ENCODE measurements at places on chromosomes 7 and 10.

- DNase-seq = no peak
Observed at GRCh38 chr7:21778953-21779352, 166.7 kb downstream of the CDCA7L start.

DNA sequence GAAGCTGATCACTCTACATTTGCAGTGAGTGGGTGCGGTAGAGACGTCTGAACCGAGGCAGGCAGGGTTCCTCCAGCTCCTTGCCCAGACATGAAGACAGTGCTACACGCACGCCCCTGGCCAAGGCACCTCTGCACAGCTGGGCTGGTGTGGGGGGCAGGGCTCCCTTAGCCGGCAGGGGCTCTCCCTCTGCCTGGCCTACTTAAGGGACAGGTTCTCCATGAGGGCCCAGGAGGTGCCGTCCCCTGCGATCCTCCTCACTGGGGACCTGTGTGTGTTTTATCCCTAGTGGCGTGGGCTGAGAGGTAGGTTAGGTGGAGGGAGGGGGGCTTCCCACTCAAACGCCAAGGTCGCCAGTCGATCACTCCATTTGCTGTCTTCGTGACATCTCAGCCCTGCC is 35.3 kb downstream of the IL15RA start:
- no peak for DNase-seq

DNA sequence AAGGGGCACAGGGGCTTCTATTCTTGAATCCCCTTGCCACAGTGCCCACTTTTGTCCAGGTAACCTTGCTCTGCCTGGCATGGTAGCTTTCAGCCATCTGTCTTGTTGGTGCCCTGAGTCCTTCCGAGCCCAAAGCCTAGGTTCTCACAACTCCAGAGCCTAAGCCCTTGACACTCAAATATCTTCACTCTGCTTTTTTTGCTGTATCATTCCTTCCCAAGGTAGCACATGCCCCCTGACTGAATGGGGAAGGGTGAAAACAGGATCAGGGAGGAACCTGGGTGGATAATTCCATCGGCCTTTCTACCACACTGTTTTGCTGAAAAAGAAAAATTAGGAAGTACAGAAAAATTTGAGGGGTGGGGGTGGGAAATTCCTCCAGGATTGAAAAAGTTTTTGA is 37.6 kb downstream of the LDB3 start:
- DNase-seq = no peak

GRCh38 chr7:23205909-23206767 is 24.3 kb downstream of the NUP42 start:
- peak; percentile 31 for DNase-seq

GRCh38 chr7:1533547-1534329 is 3.2 kb downstream of the MAFK start:
- peak; percentile 85 for DNase-seq

GRCh38 chr7:50473531-50473930 is 23.4 kb upstream of the FIGNL1 start:
- DNase-seq = no peak

DNA sequence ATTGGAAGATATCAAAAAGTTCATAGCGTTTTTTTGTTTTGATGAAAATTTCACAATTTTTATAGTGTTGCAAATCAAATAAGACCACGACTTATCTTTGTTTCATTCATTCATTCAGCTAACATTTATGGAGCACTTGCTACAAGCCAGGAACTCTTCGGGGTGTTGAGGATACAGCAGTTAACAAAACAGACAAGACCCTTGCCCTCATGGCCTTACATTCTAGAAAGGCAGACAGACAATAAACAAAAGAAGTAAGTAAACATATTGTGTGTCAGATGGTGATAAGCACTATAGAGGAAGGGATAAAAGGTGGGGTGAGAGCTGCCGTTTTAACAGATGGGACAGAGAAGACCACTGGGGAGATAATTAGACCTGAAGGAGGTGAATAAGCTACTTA is 41.6 kb upstream of the GSAP start:
- DNase-seq = no peak

DNA sequence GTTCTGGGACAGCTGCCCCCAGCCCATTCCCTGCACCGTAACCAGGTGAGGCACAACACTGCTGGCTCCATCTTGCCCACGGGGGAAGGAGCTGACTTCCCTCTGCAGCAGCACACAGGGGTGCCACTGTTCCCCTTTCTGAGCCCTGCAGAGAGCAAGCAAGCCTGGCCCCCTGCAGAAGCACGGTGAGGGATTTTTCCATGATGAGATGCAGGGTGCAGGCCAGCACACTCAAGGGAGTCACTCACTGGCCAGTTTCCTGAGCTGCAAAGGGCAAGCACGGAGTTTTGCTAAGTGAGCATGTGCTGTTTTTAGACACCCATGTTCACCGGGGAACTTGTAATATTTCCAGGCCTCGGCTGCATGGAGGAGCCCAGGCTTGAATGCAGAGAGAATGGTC is 176.6 kb downstream of the PIP4K2A start:
- no peak for DNase-seq

DNA sequence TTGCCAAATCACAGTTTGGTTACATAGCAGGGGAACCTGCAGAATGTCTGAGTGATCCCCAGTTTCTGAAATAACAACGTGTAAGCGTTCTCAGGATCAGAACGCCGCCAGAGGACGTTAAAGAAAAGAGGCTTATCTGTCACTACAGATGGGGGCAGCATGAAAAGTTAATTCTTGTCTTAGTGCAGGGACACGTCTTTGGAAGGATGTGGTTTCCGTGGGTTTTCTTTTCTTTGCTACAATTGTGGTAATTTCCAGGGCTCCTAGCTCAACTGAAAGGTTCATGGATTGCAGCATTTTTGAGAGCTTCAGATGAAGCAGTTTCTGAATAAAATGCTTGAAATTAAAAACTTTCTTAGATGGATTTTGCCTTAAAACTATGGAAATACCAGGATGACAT is 106.6 kb downstream of the PRKCQ start:
- DNase-seq = no peak

GRCh38 chr7:48042636-48043035 is 7.3 kb downstream of the C7orf57 start:
- no peak for DNase-seq

DNA sequence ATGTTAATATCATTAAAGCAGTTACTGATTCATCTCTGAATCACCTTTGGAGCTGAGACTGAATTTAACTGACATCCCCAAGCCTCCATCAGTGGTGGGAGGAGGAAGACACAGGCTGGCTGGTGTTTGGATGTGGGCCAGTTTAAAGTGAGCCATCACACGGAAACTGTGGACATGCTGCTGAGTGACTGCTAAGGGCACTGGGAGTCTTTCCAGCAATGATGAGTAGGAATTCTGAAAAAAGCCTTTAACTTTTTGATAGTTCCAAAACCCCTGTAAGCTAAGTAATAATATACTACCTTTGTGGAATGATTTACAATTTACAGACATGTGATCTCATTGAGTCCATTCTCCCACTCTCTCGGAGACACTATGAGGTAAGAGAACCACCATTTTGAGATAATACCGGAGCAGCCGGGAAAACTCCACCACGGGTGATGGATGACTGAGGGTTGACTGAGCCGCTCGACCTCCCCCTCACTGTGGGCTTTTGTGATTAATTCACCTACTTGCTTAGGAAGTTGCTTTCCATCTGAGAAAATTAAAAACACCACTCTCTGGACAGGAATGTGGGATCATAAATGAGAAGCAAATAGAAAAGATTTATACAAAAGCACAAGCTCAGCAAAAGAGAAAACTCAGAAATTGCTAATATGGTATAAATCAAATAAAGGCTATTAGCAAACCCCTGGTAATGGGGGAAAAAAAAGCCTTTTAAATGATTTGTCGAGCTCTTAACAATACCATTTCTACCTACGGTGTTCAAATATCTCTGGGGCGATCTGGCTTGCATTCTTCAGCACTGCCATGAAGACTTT is 194.8 kb downstream of the FANK1 start:
- peak; percentile 96 for DNase-seq

- no peak for DNase-seq
Observed at GRCh38 chr7:143360788-143361551, 1.5 kb downstream of the FAM131B start.

- no peak for DNase-seq
Observed at GRCh38 chr10:132643709-132644526, 106.3 kb downstream of the INPP5A start.

DNA sequence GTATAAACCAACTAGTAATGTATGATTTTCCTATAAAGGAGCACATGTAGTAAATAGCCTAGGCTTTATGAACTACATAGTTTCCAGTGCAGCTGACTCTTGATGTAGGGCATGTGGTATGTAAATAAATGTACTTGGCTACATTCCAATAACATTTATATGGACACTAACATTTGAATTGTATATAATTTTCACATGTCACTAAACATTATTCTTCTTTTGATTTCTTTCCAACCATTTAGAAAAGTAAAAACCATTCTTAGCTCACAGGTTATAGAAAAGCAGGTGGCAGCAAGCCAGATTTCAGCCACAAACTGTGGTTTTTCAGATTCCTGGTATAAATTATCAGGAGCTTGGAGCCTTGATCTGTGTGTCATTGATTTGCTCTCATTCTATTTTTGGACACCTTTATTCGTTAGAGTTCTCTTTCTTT is 1182.0 kb downstream of the CNTNAP2 start:
- peak; percentile 66 for DNase-seq

GRCh38 chr7:69428089-69428488 is 170.2 kb upstream of the AUTS2 start:
- DNase-seq = no peak

GRCh38 chr7:47513741-47514241 is 68.1 kb downstream of the TNS3 start:
- peak; percentile 86 for DNase-seq

DNA sequence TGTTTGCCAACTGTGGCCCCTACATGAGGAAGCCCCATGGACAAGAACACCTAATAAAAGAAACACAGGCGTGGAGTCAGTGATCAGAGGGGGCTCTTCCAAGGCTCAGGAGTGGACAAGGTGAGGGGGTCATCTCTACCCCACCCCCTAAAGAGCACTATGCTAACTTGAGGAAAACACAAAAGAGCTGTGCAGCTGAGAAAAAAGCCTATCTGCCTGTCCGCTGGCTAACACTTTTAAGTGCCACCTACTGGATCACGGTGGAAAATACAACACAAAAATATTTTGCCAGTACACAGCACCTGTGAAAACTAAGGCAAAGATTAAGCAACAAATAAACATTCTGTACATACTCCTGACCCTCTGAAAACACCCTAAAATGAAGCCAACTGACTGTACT is 53.1 kb upstream of the COBL start:
- peak; percentile 3 for DNase-seq

- no peak for DNase-seq
Observed at GRCh38 chr7:18566205-18566604, 70.7 kb downstream of the HDAC9 start.

GRCh38 chr7:29216128-29216527 is 21.6 kb downstream of the CHN2 start:
- DNase-seq = no peak

DNA sequence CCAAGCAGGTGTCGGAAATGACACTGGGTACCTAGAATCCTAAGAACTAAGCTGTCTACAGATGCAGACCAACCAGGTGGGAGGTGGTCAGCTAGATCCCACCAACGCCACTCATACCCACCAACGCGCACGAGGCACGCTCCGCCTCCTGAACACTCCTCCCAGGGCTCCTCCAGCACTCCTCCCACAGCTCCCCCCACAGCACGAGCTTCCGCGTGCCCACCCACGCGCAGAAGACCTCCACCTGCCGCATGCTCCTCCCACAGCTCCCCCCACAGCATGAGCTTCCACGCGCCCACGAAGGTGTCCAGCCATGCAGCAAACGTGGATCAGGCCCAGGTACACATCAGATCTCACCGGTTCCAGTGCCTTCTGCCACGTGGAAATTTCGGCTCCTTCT is 196.0 kb downstream of the MAD1L1 start:
- no peak for DNase-seq

GRCh38 chr7:49840751-49841405 is 67.4 kb downstream of the VWC2 start:
- no peak for DNase-seq

- DNase-seq = no peak
Observed at GRCh38 chr7:104816537-104816936, 197.5 kb upstream of the KMT2E start.

GRCh38 chr7:39433550-39433949 is 132.7 kb upstream of the YAE1 start:
- no peak for DNase-seq

GRCh38 chr7:132152131-132152889 is 424.0 kb downstream of the PLXNA4 start:
- DNase-seq = no peak

DNA sequence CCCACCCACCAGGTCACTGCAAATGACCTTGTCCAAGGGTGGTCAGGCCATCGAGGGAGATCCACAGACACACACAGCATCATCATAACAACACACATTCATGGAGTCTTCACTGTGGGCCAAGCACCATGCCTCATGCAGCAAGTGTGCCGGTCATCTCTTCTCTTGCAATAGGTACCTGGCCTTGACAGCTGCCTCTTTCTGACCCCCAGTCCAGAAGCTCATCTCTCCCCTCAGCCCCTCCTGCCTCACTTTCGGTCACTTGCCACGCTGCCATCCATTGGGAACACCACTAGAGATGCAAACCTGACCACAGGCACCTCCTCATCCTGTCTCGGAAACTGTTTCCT is 75.9 kb downstream of the OAT start:
- no peak for DNase-seq

- DNase-seq = no peak
Observed at GRCh38 chr7:158500651-158501052, 87.0 kb downstream of the PTPRN2 start.

DNA sequence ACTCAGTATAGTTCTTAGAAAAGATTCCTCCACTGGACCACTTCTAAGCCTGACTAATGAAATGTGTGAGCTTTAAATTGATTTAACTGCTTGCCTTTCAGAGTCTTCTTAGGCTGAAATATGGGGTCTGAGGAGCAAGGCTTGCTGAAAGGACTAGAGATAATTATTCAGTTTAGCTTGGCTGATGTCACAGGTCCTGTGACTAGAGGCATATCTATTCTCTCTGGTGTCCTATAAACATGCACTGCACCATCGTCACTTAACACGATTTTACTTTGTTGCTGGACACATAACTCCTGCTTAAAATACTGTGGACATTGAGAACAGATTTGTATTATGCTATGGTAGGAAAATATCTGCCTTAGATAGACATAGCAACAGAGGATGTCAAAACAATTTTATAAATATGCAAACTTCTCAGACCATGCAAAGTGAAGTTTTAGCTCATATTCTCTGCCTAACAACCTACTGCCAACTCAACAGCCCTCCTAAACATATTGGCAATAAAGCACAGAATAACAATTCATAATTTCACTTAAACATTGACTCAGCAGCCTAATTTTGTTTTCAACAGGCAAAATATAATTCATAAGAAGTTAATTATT is 80.2 kb downstream of the RNF133 start:
- no peak for DNase-seq

DNA sequence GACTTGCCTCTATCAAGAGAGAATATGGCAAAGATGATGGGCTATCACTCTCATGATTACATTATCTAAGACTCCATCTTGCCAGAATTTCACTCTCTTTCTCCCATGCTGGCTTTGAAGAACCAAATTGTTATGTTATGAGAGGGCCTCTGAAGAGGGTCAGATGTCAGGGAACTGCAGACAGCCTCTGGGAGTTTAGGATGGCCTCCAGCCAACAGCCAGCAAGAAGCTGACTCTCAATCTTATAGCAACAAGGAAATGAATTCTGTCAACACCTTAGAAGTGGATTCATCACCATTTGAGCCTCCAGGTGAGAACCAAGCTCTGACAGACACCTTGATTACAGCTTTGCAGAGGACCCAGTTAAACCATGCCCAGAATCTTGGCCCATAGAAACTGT is 33.6 kb downstream of the ZNF22 start:
- DNase-seq = no peak
